Dermis microvascular lymphatic vessel endothelial cell (primary cell): ENCODE measurements at places on chromosomes 1 and 21. TPM values are rescaled to one million over a fixed set of nuclear protein-coding genes. Genes with fewer than 3 reads are reported as not detected.

The FLG2 gene
- not detected in 2 replicates for total RNA-seq

The OR2L5 gene
- total RNA-seq = not detected in 2 replicates

The NHLH1 gene
- under 0.01 TPM in 1 of 2 replicates, not detected in the other for total RNA-seq

The ADAMTS5 gene
- 0.39 and 1.4 TPM in 2 replicates for total RNA-seq

The CSMD2 gene
- under 0.01 TPM in 2 replicates for total RNA-seq

The GNAT2 gene
- total RNA-seq = 0.13 TPM in 1 of 2 replicates, not detected in the other

The FCRL4 gene
- not detected in 2 replicates for total RNA-seq

The LAX1 gene
- under 0.01 TPM in 2 replicates for total RNA-seq

The PHGDH gene
- total RNA-seq = 0.63 and 0.64 TPM in 2 replicates
